ENCODE measurements at places on chromosomes 1 and 21.
A peak's percentile ranks its signal among the peaks of the same experiment; 100 is the strongest.

- no peak for DNase-seq
Measured at GRCh38 chr1:236998546-236998945, 5.7 kb downstream of the MT1HL1 start.

DNA sequence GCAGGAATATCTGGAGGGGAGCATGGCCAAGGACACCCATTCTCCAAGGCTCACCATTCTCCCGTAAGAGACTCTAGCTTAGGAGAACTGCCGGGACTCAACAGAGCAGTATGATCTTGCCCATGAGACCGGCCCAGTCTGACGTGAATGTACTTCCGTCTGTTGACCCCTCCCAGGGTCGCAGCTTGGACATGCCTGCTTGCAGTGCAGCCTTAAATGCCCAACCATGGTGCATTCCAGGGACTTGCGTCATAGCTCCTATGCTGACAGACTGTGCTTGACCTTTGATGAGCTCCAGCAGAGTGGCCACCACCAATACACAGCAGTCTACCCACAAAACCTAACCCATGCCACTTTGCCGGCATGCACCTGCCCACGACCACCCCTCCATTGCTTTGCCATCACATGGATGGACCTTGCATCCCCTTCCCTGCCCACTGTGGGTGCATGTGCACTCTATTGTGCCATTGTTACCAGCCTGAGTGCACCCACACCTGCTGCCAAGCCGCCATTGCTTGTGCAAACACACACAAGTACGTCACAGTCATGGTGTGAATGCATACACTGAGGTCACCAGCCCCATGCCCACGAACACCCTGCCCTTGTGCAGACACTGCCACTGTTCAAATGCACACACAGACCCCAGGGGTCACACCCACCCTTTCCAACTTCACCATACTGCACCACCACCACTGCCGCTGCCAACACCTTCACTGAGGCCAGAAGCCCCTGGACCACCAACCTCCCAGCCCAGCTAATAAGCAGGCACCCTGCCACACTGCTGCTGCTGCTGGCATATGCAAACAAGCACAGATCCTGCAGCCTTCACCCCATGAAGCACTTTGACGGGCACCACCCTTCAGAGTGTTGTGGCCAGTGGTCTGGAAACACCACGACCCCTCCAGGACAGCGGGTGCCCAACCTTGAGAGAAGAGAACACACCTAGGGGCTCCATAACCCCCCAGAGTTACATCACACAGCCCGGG is 1141.3 kb downstream of the BRINP3 start:
- no peak for DNase-seq

DNA sequence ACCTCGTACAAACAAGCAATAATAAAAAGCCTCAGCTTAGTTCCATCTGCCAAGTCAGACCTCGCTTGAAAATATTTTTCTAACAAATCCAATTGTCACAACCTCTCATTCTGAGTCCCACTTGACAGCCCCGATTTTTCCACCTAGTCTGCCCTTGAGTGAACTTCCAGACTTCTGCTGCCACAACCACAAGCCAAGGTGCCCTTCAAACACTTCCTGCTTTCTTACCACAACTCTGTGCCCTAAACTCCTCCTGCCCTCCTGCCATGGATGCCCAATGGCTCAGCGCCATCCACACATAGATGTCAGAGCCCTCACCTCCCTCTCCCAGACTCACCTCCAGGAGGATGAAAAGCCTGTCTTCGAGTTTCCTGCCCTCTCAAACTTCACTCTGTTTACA is 3.9 kb downstream of the TMPRSS2 start:
- no peak for DNase-seq

GRCh38 chr1:19525607-19526545 is 40.5 kb upstream of the CAPZB start:
- DNase-seq = no peak

GRCh38 chr1:178916448-178917174 is 45.7 kb upstream of the ANGPTL1 start:
- no peak for DNase-seq

DNA sequence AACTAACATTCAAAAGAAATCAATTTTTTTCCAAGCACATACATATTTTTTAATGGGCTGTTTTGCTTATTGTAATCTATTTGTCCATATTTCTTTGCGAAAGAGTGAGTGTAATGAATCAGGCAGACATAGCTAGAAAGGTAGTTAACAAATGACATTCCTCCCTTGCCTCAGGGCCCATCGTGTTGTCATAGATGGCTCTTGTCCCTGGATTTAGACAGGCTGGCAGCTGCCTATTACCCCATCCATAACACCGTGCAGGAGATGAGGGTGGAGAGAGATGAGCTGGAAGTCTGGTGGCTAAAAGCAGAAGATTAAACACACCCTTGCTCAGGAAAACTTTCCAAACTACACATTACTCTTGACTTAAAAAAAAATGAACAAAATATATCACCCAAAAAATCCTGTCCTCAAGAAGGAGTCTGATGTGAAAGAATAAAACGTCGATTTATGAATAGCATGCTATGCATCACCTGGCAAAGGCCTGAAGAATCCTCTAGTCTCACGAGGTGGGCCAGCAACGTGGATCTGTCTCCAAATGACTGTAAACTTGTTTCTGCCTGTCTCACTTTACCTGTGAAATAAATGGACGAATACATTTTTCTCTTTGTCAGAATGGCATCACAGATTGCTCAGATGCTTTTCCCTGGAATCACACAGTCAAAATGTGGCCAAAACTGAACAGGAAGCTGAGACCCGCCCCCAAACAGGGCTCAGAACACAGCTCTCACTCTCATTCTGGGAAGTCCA is 55.7 kb downstream of the C21orf91 start:
- DNase-seq = no peak

DNA sequence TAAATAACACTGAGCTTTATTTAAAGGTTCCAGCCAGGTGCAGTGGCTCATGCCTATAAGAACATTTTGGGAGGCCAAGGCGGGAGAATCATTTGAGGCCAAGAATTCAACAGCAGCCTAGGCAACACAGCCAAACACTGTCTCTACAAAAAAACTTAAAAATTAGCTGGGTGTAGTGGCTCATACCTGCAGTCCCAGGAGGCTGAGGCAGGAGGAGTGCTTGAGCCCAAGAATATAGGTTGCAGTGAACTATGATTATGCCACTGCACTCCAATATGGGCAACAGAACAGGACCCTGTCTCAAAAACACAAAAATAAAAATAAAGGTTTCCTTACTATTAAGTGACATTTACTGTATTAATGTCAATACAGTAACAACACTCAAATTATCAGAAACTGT is 2.1 kb downstream of the TAF12 start:
- peak; percentile 14 for DNase-seq
